ENCODE measurements at places on chromosomes 16 and 17.

DNA sequence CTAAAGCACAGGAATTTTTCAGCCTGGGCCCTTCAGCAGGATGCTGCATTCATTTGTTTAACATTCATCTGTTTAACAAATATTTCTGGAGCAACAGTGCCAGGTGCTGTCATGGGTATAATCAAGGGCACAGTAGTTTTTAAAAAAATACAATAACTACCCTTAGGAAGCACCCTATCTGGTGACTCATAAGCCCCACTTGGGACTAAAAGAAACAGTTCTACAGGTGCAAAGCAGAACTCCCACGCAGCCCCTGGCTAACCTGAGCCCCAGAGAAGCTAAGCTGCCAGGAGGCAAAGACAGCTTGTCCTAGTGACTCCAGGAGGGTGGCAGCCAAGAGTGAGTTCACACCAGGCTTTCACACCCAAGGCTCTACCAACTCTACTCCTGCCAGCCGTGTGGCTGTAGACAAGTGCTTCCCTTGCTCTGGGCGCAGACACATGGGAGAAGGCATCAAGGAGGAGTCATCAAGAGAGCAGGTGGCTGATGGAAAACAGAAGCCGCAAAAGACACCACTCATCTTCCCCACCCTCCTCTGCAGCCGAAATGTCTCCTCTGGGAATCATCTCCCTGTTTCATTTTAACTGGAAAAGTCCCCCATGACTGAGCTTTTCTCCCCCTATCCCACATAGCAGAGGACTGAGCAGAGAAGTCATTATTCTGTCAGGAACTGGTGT, 14.4 kb downstream of the CUEDC1 start:
- DNase-seq: peak; percentile 24

GRCh38 chr16:4010225-4011158, 105.8 kb downstream of the ADCY9 start:
- no peak for DNase-seq

DNA sequence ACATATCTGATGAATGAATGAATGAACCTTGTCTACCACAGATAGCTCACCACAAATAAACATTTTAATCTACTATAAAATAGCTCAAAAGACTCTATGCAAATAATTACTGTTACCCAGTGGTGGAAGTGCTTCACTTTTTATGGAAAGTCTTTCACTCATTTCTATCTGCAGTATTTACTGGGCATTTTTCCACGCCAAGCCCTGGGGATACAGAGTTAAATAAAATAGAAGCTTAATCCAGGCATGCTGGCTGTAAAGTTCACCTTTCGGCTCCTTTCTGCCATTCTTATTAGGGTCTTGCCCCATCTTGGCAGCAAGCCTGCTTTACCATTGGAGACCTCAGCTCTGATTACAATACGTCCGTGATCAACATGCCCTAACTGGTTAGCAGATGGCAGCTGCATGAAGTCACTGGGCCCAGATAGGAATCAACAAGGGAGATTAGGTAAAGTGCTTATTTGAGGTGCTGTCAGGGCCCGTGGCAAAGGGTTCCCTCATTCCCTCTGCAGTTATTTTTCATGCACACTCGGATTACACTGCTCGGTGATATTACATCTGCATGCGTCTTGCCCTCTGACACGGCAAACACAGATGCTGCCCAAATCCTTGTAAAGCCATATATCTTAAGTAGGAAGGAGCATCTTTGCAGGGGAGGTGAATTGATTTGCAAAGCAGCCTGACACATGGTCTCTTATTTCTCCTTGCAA, 648.9 kb downstream of the WWOX start:
- no peak for DNase-seq

GRCh38 chr17:80963812-80964543, 27.7 kb upstream of the CHMP6 start:
- DNase-seq: no peak

GRCh38 chr16:574021-574760, 4.4 kb downstream of the PIGQ start:
- DNase-seq: no peak

DNA sequence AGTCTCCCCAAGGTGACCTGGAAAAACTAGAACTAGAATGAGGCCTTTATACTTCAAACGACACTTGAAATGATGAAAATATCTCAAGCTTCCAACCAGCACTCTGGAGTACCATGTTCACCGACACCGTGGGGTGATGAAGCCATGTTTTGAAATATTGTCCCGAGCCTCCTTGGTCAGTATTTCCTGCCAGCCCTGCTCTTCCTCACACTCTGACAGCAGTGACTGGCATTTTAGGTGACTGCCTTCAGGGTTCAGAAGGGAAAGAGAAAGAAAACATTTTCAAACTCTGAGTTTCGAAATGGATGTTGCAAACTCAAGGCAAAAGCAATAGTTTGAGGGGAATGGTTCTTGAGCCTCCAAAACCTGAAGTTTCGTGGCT, 39.3 kb upstream of the IRX6 start:
- DNase-seq: no peak

GRCh38 chr17:7654832-7655540, 4.3 kb downstream of the ATP1B2 start:
- no peak for DNase-seq

DNA sequence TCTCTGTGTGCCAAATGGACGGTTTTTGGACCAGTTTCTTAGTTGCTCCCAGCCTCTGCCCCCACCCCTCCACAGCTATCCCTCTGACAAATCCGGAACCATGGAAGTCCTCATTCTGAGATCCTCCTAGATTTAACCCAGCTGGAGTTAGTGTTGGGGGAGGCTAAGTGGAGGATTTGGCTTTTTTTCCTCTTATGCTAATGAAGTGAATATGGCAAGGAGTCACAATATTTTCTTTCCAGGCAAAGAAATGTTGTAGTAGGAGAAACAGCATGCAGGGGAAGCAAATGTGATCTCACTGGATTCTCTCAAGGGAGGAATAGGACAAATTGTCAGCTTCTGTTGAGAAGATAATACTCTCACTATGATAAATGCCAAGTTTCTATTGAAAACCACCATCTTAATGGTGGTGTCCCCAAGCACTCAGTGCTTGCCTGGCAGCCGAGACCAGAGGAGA, 159.5 kb downstream of the MSI2 start:
- DNase-seq: no peak

GRCh38 chr16:19114359-19115147, 789 bp downstream of the ITPRIPL2 start:
- peak; percentile 25 for DNase-seq

DNA sequence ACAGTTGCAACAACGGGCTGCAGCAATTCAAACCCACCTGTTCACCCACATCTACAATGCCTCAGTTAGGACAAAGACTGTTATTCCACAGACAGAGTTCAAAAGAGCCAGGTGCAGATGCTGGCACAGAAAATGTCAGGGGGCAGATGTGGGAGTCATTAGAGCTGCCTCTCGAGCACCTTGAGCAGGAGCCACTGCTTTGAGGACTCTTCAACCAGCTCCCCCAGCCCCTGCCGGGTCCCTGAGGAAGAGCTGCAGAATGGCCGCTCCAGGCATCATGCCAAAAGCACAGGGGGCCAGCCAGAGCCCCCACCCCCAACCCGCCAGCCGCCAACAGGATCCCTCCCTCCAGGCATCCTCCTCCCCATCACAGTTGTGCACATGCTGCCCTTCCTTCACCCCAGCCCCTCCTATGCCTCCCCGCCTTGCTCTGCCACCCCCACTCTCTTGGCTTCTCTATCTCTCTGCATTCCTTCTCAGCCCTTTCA, 20.8 kb downstream of the C17orf67 start:
- DNase-seq: no peak

DNA sequence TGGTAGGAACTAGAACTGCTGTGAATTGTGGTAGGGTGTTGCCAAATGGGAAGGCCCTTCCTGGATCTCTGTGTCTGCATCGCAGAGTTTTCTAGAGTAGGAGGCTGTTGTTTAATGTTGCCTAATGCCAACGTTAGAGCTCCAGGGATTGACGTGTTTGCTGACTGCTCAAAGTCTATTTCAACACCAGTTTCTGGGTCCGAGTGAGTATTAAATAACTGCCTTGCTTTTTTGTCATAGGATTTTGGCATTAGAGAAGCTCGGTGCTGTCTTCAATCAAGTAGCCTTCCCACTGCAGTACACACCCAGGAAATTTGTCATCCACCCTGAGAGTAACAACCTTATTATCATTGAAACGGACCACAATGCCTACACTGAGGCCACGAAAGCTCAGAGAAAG, 40.0 kb downstream of the SF3B3 start:
- DNase-seq: no peak

- peak; percentile 77 for DNase-seq
Measured at GRCh38 chr16:84718-85406, 6.8 kb downstream of the MPG start.

GRCh38 chr16:68319185-68319908, 8.5 kb downstream of the PRMT7 start:
- DNase-seq: peak; percentile 79

- DNase-seq: no peak
Measured at GRCh38 chr17:57925361-57925990, 29.7 kb downstream of the CUEDC1 start.

Measured in activated T-cell treated with anti-CD3 and anti-CD28 coated beads, Interleukin-2, amount 50 U/mL, for 72 hours (primary cell).